ENCODE measurements at places on chromosomes 2 and 18.

- DNase-seq, result no peak
Measured at GRCh38 chr2:104855221-104856085, 1.5 kb downstream of the POU3F3 start.

GRCh38 chr2:95061601-95062183, 36.2 kb downstream of the MAL start:
- DNase-seq, result no peak

DNA sequence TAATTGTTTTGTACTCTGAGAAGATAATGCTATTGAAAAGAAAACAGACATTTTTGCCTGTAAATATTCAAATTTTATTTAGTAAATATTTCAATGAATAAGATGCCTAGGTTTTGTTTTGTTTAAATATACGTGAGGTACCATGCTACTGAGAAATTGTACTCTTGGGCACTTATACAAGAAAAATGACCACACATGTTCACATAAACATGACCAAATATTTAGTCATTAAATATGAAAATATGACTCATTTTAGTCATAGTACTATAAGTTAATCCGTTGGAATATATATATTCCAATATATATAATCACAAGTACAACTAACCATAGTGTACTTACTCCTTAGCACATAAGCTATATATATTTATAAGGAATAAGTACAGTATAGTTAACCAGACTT, 56.7 kb upstream of the ZNF804A start:
- DNase-seq, result no peak

DNA sequence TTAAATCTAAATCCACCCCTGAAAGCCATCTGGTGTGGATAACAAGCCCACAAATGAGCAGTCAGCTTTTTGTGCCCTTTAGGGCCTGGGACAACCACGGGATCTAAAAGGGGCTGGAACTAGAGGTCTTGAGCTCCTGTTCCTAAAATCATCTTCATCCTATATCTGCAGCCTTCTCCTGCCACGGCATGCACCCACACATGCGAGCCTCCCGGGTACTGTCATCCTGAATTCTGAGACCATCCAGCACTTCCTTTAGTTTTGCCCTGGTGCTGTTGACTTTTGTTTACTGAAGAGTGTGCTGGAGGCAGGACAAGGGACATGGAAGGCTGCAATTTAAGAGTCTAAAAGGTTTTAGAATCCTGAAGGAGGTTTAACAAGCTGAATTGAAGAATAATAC, 183.2 kb downstream of the FAM210A start:
- no peak for DNase-seq

DNA sequence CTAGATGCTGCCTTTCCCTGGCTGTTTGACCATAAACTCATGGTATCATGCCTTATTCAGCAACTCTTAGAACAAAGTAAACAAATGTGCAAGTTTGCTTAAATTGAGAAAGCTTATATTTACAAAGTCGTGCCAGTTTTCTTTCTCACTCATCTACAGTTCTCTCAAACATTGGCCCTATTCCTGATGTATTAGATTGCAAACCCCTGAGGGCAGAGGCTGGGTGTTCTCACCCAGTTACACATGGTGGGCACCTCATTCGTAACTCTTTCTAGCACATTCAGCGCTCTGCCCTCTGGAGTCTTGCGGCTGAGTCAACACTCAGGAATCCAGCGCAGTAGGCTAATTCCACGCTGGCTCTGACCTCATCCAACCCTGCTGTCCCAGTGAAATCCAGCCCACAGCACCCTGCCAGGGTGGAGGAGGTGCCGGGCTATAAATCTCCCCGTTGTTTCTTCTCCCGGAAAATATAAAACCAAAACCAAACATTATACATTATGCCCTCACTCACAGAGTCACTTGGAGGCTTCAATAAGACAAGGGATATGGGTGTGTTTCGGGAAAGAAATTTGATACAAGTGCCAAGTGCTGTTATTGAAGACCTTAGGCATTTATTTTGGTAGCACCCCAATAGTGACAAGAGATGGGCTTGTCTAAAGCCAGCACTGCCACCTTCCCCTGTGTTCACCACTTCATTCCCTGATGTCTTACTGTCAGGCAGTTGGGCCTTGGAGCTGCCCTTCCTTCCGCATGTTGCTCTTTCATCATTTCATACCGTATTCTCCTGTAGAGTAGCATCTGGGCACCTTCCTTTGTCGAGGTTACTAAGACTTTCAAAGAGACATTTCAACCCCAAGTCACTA, 287.4 kb downstream of the PRKCE start:
- DNase-seq, result peak; percentile 84

GRCh38 chr18:79790996-79791972, 6.5 kb upstream of the KCNG2 start:
- DNase-seq, result no peak

- no peak for DNase-seq
Measured at GRCh38 chr2:121570036-121570666, 39.5 kb downstream of the RNU4ATAC start.

DNA sequence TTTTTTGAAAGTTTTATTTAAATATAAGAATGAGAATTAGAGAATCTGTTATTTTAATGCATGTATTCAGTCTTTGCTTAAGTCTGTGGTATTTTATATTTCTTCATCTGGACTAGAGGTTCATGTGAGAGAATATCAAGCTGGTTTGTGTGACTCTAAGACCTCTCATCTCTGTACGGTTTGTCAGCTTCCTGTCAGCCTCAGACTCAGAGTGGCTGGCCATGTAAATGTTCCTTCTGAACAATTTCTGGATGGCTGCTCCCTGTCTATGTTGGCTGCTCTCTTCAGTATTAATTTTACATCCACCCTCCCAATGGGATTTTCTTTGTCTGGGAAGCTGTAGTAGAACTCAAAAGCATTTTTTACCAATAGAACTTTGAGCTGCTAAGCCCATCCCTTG, 225.3 kb upstream of the THUMPD2 start:
- DNase-seq, result no peak

GRCh38 chr18:78238404-78239089, 741.1 kb upstream of the SALL3 start:
- no peak for DNase-seq

DNA sequence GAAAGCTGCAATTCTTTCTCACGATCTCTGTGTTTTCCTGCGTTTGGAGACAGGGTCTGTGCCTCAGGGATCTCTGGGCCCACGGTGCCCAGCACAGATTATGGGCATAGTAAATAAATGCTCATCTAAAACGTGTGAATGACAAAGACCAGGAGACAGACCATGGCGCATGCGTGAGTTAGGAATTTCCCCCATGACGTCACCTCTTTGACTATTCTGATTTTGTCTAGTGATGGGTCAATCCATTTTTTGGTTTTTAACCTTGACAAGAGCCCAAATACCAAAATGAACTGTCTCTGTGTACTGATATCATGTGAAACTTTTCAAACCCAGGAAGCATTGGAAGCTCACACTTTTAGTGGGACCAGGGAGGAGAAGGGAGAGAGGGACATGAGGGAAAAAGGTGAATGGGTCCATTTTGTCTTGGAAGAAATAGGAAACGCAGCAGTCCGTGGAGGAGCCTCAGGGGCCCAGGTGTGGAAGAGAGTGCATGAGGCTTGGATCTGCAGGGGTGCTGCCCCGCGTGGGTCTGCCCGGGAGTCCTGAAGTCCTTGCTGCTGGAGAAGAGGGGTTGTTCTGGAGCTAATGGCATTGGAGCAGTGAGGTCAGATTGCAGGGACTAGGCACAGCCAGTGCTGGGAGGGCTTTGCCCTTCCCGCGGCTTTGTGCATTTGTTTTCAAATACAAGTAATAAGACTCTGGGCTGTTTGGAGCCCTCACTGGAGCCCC, 172.2 kb downstream of the ASB1 start:
- no peak for DNase-seq

DNA sequence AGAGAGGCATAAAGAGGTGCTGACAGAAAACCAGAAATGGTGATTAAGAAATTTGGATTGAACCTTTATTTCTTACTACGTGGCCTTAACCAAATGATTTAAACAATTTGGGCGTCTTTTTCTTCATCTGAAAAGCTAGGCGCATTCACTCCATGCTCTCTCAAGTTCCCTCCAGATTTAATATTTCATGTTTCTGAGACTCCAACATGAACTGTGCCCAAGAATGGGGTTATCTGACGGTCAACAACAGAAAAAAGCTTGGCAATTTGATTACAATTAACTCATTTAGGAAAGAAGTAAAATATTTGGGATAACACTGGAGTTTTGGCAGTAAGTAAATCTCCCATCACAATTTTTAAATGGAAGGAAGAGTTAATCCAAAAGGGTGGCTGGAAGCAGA, 345.4 kb downstream of the ARHGAP15 start:
- no peak for DNase-seq

DNA sequence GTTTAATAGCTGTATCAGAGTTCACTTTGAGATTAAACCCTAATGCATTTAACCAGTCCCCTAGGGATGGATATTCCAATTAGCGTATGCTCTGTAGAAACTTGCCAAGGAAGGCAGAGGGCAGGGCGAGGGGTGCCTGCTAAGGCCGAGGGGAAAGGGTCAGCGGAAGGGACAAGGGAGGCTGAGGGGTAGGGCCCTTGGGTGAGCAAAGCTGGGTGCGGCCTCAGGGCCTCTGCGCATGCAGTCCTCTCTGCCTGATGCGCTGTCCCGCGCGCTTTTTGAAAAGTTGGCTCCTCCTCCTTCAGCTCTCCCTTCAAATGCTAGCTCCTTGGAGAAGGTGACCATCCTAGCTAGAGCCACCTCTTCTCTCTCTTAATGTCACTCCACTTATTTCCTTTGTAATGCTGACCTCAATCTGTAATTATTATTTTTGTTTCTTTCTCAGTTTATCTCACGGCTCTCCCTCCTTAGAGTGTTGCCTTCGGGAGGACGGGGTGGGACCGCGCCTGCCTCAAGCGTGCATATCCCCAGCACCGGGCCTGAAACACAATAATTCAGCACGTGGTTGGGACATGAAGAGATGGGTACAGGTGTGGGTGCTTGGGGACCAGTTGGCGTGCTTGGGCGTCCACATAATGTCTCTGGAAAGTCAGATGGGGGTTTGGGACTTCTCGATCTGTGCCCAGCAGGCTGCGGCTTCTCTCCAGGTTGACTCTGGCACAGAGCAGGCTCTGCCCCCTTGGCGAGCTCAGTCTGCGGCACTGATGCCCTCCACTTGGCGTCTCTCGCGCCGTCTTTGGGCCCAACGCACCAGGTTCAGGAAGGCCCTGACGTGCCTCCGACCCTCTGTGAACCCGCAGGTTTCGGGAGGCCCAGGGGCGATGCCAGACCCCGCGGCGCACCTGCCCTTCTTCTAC, 10.0 kb downstream of the ZAP70 start:
- DNase-seq, result no peak

GRCh38 chr2:59912042-59912441, 641.4 kb downstream of the BCL11A start:
- no peak for DNase-seq

DNA sequence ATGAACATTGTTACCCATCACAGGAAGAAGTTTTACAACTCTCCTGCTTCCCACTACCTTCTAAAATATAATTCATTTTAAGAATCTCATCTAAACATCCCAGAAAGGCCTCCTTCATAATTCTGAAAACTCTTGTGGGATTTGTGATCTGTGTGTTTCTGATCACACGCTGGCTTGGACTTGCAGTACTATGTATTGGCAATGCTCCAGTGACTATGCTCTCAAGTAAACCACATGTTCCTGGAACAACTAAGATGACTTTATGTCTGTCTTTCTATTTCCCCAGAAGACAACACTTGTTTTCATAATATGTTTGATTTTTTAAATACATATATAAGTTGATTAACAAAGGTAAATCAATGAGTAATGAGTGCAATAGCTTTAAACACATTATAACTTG, 376.6 kb upstream of the NETO1 start:
- no peak for DNase-seq

- DNase-seq, result no peak
Measured at GRCh38 chr2:210593166-210593565, 36.8 kb downstream of the CPS1 start.

GRCh38 chr2:134727385-134727784, 8.6 kb upstream of the TMEM163 start:
- DNase-seq, result no peak

GRCh38 chr18:79477711-79478483, 82.2 kb downstream of the NFATC1 start:
- DNase-seq, result no peak

DNA sequence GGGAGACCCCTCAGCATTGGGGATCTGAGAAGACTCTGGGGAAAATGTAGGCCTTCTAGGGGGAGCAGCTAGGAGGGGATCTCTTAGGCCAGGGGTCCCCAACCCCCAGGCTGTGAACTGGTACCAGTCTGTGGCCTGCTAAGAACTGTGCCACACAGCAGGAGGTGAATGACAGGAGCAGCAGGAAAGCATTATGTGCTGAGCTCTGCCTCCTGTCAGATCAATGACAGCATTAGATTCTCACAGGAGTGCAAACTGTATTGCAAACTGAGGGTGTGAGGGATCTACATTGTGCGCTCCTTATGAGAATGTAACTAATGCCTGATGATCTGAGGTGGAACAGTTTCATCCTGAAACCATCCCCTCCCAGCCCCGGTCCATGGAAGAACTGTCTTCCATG, 127.3 kb downstream of the SCG2 start:
- peak; percentile 38 for DNase-seq

DNA sequence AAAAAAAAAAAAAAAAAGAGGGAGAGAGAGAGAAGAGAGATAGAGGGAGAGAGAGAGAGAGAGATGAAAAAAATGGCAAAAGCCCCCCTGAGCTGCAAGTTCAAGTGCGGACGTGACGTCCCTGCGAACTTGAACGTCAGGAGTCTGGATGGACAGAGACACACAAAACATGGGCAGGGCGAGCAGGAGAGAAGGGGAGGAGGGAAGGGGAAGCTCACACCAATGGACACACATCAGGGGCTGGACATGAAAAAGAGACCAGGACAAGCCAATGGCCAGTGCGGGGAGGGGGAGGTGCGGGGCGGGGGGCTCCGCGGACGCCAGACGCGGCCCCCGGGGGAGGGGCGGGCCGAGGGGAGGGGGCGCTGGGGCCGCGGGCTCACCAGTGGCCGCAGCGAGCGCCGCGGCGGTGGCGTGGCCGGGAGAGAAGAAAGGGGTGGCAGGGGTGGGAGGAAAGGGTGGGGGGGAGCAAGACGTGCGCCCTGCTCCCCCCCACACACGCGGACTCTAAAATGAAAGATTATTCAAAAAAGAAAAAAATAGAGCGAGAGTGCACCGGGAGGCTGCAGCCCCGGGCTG, at the start of gene BCL11A:
TSS of gene BCL11A (minus strand) at position 160 of the 579 bp plus-strand sequence. CDS start 384 bp downstream, outside the sequence.
- peak; percentile 93 for DNase-seq

GRCh38 chr2:144477281-144477956, 42.5 kb downstream of the ZEB2 start:
- DNase-seq, result no peak

DNA sequence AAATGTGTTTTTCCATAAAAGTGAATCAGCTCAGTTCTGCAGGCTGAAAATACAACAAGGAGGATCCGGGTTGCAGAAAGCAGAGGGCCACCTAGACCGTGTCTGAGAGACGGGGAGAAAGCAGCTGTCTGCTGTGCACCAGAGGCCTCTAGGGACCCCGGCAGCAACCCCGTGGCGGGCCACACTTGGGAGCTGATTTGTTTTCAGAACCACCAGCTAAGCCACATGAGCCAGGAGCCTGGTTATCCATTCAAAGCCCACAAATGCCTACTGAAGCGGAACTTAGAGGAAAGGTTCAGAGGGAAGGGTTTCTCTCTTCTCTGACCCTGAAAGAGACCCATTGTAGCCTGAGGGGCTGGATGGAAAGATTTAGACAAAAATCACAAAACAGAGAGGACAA, 28.4 kb upstream of the ID2 start:
- DNase-seq, result no peak

GRCh38 chr2:176187899-176188773, at the start of gene HOXD1:
Gene HOXD1 (plus strand): TSS chr2:176188668. CDS start chr2:176188802, 134 bp downstream.
- DNase-seq, result no peak
